HCT116 (cell line): ENCODE measurements at places on chromosomes 2 and 18.

DNA sequence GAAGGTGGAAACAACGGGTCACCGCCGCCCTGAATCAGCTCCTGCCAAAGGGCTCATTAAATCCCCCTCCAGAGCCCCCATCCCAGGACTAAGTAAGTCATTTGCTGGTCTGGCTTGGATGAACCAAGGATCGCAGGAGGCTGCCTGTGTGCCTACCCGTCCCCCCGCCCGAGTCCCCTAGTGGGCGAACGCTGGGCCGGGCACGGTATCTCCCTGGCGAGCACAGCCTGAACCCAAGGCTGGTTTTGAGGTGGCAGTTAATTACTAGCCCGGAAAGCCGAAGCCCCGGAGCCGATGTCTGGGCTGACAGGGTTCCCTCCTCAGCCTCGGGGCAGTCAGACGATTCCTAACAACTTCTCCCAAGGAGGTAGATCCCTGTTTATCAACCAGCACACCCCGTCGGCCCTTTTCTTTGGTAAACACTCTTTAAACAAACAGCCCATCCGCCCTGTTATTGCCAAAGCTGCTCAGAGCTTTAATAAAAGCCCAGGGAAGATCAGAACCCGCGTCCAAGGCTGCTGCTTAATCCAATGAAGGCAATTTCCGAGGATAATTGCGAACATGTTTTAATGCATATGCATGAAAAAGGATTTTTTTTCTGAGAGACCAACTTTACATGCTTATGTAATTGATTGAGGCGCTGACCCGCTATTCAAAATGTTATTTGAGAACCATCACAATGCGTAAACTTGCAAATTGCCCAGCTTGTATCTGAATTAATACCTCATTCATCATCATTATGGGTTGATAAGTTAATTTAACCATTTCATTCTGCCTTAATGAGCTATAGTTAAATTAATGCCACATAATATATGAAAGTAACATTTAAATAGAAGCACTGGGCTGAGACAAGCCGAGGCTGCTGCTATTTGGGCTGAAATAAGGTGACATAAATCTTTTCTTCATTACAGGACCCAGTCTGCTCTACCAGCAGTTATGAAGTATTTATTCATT, 10.5 kb downstream of the EVX2 start:
- no peak for DNase-seq

- DNase-seq = no peak
Observed at GRCh38 chr2:223027442-223027841, 24.5 kb upstream of the KCNE4 start.

DNA sequence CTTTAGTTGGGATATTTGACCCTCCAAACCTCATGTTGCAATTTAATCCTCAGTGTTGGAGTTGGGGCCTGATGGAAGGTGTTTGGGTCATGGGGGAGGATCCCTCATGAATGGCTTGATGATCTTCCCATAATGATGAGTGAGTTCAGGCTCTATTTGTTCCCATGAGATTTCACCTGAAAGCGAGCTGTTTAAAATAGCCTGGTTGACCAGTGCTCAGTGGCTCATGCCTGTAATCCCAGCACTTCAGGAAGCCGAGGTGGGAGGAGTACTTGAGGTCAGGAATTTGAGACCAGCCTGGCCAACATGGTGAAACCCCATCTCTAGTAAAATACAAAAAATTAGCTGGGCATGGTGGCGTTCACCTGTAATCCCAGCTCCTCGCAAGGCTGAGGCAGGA, 14.9 kb upstream of the PSME4 start:
- DNase-seq = no peak

DNA sequence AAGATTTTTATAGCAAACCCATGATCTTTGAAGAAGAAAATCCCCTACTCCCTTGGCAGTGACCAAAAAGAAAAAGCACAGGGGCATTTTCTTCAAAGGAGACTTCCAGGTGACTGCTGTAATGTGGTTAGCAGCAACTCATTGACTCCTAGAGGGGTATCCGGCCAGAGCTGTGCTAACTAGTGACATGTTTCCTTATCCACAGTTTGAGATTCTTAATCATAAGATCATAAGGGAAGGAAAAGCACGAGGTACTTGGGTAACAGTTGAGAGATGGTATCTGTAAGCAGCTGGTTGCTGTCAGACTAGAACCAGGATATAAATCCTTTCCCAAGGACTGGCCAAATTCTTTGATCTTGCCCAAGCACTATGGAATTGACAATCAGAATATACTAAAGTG, 124.7 kb downstream of the MREG start:
- DNase-seq = no peak

DNA sequence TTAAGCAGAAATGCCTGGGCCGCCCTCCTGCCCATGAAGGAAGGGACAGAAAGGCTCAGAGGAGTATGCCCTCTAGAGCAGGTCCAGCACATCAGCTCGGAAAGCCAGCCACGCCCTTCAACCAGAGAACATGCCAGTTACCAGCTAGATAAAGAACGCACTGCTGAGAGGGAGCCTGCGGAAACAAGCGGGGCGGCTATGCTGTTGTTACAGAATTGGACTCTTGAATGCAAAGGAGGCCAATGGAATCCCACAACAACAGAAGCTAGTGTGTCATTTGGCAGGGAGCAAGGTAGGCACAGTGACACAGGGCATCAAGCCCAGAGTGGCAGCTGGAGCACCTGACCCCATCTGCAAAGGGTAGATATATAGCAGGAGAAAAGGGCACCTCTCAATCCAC, 242.9 kb upstream of the ID2 start:
- no peak for DNase-seq

DNA sequence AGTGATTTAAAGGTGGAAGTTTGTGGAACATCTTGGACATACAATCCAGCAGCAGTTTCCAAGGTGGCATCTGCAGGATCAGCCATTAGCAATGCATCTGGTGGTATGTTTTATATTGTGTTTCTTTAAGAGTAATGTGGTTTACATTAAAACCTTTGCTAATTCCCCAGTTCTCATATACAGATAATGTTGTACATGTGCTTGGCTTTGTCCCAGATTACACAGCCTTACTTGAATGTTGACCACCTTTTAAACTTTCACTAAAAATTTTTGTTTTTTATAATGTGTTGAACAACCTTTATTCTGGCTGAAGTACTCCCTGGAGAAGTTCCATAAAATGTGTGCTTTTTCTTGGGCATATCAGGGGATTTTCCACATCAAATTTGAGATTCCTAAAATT, 57.5 kb downstream of the MIB1 start:
- DNase-seq = no peak

GRCh38 chr2:70832386-70832785, 3.2 kb downstream of the CD207 start:
- no peak for DNase-seq

DNA sequence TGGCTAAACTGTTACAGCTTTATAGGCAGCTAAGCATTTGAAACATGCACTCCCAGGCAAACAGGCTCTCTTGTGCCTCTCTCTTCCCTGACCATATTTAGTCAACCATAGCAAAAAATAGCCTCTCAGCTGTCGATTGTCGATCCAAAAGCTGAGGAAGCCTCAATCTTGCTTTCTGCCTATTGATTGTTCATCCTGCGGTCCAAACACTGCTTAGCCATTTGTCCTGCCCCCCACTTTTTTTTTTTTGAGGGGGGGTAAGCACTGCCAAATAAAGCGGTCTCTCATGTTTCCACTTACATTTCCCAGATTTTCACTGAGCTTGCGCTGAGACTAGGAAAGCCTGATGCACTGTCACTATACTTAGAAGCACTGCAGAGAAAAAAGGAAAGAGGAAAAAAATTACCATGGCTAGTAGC, 90.8 kb downstream of the MIB1 start:
- no peak for DNase-seq

- DNase-seq = no peak
Observed at GRCh38 chr2:150606380-150607060, 119.1 kb upstream of the RND3 start.

DNA sequence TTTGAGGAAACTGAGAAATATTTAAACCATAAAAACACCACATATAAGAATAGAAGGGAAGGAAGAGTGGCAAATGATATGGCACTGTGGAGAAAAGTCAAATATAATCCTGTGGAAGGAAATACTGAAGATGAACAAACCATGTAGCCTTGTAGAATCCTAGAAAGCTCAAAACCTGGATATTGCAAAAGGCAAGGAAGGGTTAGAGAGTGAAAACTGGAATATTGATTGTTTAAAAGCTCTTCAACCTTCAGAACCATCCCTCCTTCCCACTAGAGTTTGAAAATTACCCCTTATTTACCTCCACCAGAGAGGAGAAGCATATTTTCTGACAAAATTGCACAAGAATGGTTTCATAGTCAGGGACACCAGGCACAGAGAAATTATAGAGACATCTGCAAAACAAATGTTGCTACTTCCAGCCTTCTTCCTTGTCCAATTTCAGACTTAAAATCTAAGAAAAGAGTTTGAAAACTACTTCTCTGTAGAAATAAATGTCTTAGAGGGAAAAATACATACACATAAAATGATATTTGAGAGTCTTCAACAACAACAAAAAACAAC, 48.0 kb downstream of the ANTXR1 start:
- no peak for DNase-seq

GRCh38 chr2:96241900-96242611, 23.7 kb downstream of the TMEM127 start:
- DNase-seq = no peak

- DNase-seq = no peak
Observed at GRCh38 chr2:46410273-46411244, 68.8 kb upstream of the TMEM247 start.

GRCh38 chr2:128282976-128283810, 35.5 kb downstream of the HS6ST1 start:
- DNase-seq = no peak

- no peak for DNase-seq
Observed at GRCh38 chr2:54672590-54673456, 50.6 kb upstream of the EML6 start.

GRCh38 chr18:35578481-35578880, 3.1 kb upstream of the GALNT1 start:
- DNase-seq = no peak

DNA sequence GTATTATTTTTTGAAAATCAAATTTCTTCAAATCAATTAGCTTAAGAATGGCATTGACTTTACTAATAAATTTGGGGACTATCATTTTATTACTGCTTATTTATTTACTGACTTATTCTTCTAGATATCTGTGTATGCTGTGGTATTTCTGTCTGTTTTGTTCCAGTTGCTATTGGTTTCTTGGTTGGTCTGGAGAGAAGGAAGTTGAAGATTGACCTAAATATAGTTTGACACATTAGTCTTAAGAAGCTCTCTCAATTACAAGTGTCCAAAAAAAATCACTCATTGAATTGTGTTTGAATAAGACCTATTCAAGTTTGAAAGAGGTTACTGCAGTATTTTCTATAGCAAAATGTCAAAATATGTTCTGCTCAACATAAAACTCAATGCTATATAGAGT, 153.3 kb upstream of the KYNU start:
- DNase-seq = no peak

DNA sequence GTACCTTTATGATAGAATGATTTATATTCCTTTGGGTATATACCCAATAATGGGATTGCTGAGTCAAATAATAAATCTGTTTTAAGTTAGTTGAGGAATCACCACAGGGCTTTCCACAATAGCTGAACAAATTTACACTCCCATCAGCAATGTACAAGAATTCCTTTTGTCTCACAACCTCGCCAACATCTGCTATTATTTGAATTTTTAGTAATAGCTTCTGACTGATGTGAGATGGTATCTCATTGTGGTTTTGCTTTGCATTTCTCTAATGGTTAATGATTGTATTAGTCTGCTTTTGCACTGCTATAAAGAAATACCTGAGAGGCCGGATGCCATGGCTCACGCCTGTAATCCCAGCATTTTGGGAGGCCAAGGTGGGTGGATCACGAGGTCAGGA, 1387.6 kb upstream of the ACVR2A start:
- no peak for DNase-seq

DNA sequence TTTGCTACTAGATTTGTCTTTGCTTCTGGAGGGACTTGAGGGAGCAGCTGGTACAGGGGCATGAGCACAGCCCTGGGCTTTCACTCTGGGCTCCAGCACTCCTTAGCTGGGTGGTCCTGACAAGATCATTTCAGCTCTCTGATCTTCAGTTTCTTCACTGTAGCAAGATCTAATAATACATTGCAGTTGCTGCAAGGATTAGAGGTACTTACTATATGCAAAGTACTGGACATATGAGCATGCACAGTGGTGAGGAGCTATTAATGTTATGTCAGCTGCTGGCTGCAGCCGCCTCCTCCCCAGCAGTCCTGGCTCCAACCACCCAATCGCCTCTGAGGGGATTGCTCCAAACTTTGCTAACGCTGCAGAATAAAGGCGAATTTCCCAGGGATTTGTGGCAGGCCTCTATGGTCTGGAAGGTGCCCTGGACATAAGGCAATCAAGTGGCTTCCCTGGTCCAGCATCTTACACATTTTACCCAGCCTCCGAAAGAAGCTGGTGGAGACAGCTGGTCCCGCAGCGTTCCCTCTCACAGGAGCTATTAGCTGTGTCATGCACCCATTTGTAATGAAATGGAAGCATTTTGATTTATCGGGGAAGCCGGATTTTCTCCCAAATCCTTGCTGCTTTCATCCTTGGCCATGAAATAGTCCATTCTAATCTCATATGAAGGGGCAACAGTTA, 96.7 kb downstream of the RHOB start:
- no peak for DNase-seq

- no peak for DNase-seq
Observed at GRCh38 chr18:45652303-45653080, 37.2 kb downstream of the SLC14A2 start.

GRCh38 chr18:46156124-46156745, 52.0 kb downstream of the HAUS1 start:
- DNase-seq = no peak

DNA sequence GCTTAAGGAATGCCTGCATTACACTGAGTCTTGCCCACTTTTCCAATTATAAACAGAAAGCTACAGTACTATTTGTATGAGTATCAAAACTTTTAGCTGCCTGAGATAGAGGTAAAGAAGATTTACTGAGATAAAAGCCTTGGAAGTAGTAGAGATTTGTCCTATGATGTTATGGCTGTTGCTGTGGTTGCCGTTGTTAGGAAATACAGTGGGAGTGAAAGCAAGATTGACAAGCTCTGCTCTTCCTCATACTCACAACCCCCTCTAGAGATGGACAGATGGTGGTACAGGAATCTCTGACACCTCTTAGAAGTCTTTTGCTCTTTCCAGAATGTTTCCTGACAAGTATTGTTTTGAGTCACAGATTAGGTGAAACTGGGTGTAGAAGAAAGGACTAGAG, 242.5 kb downstream of the RPIA start:
- DNase-seq = no peak

- no peak for DNase-seq
Observed at GRCh38 chr2:174985614-174986013, 19.6 kb downstream of the CHN1 start.

DNA sequence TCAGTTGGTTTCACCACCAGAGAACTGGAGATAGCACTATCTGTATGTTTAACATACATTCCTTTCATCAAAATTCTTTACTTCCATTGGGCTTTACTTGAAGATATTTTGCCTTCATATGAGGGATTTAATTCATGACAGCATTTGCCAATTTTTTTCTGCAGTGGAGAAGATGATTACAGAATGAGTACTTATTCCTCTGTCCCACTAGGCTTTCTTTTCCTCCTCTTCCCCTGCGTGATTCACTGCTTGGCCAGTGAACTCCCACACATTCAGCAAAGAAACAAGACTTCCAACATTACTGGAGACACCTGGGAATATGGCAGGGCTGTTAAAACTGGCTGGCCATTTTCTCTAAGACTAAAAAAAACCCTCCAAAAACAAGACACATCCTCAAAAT, 425.8 kb upstream of the KCNH7 start:
- DNase-seq = no peak
